ENCODE measurements at places on chromosomes 5 and 9.

GRCh38 chr9:77224746-77225312 is 47.5 kb downstream of the VPS13A start:
- no peak for DNase-seq

DNA sequence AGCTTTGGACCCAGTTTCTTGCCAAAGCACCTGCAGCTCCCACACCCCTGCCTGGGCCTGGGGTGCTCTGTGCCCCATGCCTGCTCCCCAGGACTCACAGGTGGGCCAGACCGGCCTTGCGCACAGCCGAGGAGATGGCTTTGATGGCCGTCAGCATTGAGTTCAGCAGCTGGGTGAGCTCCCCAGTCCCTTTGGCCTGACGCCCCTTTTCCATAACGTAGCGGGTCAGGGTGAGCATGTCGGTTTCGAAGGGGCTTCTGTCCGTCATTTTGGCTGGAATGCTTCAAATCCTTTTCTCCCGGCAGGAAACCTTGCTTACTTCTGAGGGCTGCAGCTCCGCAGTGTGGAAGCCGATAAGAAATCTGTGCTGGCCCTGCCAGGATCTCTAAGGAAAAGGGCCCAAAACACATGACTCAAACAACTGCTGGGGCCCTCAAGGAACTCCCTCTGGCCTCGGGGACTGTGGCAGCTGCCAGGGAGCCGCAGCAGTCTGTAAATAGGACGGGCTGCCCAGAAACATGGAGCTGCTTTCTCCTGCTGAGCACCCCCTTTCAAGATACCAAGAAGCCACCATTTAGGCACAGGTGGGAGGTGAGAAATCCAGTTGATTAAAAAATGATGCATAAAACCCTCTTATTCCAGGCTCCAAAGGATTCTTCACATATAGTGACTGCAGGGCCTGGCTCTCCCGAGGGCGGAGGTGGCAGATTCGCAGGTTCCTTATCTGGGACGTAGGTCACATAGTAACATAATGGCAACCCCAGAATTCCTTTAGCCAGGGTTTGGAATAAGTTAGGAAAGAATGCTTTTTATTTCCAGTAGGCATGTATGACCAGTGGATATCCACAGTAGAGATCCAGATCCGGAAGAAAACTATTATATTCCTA is at the start of gene FBP2:
TSS of gene FBP2 (minus strand) at position 366 of the 887 bp plus-strand sequence. CDS start at position 268, 98 bp downstream.
- DNase-seq = no peak

DNA sequence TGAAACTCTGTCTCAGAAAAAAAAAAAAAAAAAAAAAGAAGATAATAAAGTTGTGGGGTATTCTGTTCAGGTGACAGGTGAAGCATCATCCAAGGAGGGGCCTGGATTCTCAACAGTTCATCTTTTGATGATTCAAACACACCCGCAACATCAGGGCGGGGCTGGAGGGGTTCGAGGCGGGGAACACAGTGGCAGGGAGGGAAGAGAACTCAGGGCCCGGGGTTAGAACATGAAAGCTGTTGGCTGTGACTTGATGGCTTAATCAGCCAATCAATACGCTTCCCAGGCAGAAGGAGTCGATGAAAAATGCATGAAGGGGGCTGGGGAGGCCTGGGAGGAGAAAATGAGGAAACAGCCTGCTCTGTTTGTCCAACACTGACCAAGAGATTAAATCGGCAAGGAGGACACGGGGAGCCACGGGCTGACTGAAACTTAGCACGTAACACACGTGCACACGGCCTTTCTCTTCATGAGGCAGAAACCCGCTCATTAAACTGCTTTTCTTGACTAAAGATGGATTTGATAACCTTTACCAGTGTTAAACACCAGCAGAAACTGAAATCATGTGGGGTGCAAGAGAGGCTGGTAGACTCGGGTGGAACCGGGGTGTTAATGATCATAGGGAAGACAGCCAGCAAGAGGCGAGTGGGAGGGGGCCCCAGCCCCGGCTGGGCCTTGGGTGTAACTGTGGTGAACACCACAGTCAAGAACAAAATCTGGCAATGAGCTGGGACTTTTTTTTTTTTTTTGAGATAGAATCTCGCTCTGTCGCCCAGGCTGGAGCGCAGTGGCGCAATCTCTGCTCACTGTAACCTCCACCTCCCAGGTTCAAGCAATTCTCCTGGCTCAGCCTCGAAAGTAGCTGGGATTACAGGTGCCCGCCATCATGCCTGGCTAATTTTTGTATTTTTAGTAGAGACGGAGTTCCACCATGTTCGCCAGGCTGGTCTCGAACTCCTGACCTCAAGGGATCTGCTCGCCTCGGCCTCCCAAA is 105.7 kb upstream of the RAPGEF1 start:
- no peak for DNase-seq

DNA sequence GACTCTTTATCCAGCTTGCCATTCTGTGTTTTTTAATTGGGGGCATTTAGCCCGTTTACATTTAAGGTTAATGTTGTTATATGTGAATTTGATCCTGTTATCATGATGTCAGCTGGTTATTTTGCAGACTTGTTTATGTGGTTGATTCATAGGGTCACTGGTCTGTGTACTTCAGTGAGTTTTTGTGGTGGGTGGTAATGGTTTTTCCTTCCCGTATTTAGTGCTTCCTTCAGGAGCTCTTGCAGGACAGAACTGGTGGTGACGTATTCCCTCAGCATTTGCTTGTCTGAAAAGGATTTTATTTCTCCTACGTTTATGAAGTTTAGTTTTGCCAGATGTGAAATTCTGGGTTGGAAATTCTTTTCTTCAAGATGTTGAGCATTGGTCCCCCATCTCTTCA is 381.1 kb downstream of the MAN2A1 start:
- DNase-seq = no peak

DNA sequence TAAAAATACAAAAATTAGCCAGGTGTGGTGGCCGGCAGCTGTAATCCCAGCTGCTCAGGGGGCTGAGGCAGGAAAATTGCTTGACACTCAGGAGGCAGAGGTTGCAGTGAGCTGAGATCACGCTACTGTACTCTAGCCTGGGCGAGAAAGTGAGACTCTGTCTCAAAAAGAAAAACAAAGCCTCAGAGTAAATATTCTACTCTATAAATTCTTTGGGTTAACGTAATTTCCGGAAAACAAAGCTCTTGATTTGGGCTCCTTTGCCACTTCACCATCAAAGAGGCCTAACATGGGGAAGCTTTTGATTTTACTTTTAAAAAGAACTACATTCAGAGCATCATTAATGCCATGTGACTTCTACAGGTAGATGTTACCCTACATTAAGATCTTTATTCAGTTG is 103.1 kb downstream of the SERINC5 start:
- no peak for DNase-seq

DNA sequence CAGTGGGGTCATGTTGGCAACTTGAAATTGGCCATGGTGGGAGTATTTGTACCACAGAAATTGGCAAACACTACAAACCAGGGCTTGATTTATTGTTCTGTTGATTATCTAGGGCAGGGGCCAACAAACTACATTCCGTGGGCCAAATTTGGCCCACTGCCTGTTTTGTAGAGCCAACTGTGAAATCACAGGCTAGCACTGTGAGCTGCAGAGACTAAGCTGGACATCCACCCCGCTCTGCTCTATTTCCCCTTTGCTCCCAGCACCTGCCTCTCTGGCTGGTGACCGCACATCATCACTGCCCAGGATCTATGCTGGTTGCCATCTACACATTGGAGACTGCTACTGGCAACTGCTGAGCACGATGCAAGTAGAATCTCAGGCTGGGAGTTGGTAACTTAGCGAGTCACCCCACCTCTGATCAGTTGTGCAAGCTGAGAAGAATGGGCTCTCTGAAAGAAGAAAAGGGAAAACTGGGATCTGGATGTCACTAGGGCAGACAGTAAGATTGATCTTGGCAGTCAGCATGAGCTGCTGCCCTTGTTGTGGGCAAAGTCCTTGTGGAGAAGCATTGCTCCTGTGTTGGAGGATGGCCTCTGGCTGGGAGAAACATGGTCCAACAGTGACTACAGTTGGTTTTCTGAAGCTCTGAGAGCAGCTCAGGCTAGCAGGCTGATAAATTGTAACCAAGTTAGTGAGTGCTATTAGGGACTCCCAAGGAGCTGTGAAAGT is 144.7 kb upstream of the RAD23B start:
- no peak for DNase-seq

GRCh38 chr9:104725014-104725413 is 22.5 kb upstream of the NIPSNAP3A start:
- no peak for DNase-seq
